Activated T-helper 2 cell treated with anti-CD3 and anti-CD28 coated beads, Interferon-gamma antibody, Interleukin-2, Interleukin-4, amounts not matched to agents 10 μg/mL and 5 μg/mL and 100 μg/mL, durations not matched to agents 14 hours and 24 hours and 36 hours (primary cell): ENCODE measurements at places on chromosomes 12 and 14.

GRCh38 chr14:47345016-47345415, 330.4 kb downstream of the MDGA2 start:
- DNase-seq: no peak

DNA sequence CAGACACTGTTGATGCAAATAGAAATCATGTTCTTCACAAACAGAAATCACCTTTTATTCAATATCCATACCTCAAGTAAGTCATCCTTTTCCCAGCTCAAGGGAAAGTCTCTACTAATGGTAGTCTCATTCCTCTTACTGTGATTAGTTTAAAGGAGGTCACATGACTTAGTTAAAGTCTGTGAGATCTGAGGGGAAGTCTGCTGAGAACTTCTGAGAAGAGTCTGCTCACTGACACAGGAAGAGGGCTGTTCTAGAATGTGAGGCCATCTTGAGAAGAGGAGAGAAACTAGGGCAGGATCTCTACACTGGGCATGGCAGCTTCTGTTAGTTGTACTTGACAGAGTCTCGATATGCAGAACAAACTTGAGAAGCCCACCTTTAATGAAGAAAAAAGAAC, 146.8 kb downstream of the C12orf42 start:
- no peak for DNase-seq

DNA sequence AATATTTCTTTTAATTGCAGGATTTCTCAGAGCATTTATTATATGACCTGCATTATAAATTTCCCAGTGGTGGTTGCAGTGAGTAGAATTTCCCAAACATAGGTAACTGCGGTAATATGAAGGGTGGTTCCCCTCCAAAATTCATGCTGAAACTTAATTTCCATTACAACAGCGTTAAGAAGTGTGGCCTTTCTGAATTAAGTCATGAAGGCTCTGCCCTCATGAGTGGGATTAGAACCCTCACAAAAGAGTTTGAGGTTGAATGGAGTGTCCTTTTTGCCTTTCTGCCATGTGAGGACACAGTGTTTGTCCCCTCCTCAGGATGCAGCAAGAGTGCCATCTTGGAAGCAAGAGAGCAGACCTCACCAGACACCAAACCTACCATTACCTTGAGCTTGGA, 233.6 kb downstream of the KTN1 start:
- no peak for DNase-seq

GRCh38 chr14:22338917-22339715, 249.9 kb downstream of the DAD1 start:
- no peak for DNase-seq

- no peak for DNase-seq
Measured at GRCh38 chr14:63432888-63433552, 110.2 kb downstream of the PPP2R5E start.

GRCh38 chr14:22819151-22819988, 4.1 kb upstream of the SLC7A7 start:
- no peak for DNase-seq

DNA sequence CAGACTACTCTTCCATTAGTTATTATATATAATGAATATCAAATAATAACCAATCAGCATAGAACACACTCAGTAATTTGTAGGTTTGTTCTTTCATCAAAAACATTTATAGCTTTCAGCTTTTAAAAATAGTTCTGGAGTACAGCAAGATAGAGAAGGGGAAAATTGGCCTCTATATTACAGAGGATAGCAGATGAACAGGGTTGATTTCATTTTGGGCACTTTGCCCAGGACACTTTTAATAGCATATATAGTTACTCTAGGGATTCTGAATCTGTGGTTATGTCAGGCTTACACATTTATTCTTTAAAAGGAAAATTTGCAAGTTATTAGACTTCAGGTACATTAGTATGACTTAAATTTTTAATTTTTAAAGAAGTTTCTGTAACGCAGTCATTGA, 52.6 kb downstream of the IFT81 start:
- no peak for DNase-seq

DNA sequence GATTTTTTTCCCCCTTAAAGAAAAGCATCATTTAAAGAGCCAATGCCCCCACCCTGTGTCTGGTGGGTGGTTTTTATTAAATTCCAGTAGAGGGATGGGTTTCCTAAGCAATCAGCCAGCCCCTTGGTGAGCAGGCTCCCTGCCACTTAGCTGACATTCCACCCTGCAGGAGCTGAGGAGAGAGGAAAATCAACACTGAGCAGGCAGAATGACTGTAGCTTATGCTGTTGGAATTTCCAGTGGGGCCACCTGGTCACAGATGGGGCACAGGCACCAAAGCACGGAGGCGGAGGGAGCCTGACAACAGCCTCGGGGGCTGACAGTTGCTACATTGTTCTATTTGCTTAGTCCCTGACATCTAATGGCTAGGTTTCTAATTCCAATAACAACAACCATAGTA, 127.7 kb downstream of the TMEM30B start:
- no peak for DNase-seq

DNA sequence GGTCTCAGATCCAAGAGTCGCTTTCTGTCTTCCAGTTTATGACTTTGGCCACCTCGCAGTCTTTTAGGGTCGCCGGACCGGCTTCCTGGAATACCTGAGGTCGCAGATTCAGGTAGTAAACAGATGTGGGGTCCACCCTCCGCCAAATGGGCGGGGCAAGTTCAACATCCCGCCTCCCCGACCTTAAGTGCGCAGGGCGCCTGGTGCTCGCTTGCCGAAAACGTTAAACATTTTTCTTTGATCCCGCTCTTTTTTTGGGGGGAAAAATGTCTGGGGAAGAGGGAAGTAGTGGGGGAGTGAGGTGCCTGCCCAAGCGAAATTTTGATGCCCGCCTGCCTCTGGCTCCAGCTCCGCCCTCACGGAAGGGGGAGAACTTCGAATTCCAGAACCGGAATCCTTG, 73.9 kb upstream of the TBX5 start:
- no peak for DNase-seq

DNA sequence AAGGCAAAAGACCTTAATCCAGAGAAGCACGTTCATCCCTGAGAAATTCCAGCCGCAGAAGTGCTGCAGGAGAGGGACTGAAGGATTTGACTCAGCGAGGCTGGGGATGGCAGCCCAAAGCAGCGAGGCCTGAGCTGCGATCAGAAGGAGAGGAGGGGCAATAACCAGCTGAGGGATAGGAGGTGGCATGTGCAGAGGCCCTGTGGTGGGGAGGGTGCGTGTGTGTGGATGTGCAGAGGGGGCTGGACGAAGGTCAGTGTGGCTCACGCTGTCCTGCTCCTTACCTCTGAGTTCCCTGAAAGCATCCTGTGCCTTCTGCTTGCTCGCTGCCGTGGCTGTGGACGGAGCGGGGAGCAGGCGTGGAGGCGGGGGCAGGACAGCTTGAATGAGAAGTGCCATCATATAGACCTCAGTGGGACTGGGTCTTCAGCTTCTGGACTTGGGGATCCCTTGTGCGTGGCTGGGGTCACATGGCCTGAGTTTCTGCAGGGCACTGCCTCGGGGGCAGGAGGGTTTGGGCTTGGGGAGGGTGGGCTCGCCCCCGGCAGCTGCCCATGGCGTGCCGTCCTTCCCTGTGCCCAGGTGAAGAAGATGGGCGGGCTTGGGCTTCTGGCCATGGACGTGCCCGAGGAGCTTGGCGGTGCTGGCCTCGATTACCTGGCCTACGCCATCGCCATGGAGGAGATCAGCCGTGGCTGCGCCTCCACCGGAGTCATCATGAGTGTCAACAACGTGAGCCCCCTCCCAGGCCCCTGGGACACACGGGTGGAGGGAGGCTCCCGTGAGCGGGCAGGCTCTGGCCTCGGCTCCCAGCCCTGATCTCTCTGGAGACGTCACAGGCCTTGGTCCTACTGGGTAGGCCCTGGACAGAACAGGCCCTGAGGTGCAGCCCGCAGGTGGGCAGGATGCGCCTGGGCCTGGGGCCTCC, 11.0 kb downstream of the ACADS start:
- no peak for DNase-seq

- peak; percentile 68 for DNase-seq
Measured at GRCh38 chr12:70365648-70366518, at the start of gene KCNMB4. TSS of gene KCNMB4 (plus strand) at chr12:70366290. CDS start at chr12:70366735, 445 bp downstream.

GRCh38 chr12:51391283-51392123, at the start of gene GALNT6:
TSS of gene GALNT6 (minus strand) at chr12:51391406. CDS start at chr12:51379781, 11,625 bp downstream.
- DNase-seq: peak; percentile 60

DNA sequence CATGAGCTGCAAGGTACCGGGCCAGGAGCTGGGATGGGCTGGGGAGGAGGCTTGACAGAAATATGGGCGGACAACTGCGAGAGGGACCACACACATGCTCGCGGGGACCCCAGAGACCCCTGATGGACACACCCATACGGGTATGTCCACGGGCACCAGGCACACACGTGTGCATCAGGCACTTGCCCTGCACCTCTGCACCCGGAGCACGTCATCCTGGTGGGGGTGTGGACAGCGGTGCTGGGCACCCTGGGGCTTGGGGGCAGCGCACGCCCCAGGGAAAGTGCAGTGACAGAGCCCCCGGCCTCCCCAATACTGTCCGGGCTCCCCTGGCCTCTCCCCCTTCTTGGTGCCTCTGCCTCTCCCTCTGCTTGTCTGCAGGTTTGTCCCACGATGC, 1.7 kb upstream of the CRIP1 start:
- DNase-seq: no peak

GRCh38 chr14:103391048-103391447, 5.8 kb downstream of the MARK3 start:
- DNase-seq: no peak

- no peak for DNase-seq
Measured at GRCh38 chr14:50044042-50044651, 72.2 kb downstream of the VCPKMT start.

- DNase-seq: no peak
Measured at GRCh38 chr12:14303661-14304155, 61.8 kb upstream of the ATF7IP start.

- no peak for DNase-seq
Measured at GRCh38 chr12:67452119-67452805, 183.1 kb downstream of the CAND1 start.
